ENCODE measurements at places on chromosomes 5 and 9.
A peak's percentile ranks its signal among the peaks of the same experiment; 100 is the strongest.

DNA sequence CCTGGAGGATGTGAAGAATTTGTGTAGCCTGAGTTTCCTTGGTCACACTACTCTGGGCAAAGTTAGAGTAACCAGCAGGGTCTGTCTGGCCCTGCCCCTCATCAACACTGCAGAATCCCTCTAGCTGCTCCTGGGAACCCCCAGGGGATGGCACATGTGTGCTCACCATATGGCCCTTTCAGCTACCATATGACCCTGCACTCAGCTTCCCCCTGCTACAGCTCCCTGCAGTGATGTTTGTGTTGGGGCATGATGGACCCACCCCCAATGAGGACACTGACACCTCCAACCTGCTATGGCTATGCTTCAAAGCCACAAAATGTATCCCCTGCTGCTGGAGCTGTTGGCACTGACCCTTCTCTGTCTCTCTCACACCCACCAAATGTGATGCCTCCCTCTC, 152.7 kb downstream of the SNX18 start:
- no peak for DNase-seq

GRCh38 chr5:138536665-138537315, 6.2 kb downstream of the ETF1 start:
- peak; percentile 17 for DNase-seq

DNA sequence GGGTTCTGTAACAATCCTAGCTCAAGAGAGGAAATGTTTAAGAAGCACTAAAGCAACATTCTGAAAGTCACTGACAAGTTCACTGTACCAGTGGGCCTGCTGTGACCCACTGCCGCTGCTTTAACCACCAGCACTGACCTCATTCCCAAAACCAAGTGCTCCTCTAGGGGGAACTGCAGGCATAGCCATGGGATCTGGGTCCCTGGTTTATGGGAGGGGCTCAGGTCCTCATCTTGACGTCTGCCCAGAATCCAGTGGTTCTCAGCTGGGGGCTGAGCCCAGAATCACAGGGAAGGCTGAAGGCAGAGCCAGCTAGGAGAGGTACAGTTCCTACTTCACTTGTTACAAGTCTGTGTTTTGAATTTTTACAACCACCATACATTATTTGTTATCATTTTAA, 36.1 kb upstream of the SLC2A8 start:
- peak; percentile 65 for DNase-seq

- no peak for DNase-seq
Observed at GRCh38 chr5:87347272-87347671, 65.5 kb downstream of the CCNH start.

- DNase-seq = no peak
Observed at GRCh38 chr9:92968081-92968480, 20.8 kb downstream of the FGD3 start.

GRCh38 chr5:45109062-45109461, 300.3 kb downstream of the MRPS30 start:
- DNase-seq = no peak

GRCh38 chr5:83517072-83517687, 45.6 kb downstream of the VCAN start:
- no peak for DNase-seq

GRCh38 chr5:104429911-104430310, 867.3 kb upstream of the NUDT12 start:
- DNase-seq = no peak

DNA sequence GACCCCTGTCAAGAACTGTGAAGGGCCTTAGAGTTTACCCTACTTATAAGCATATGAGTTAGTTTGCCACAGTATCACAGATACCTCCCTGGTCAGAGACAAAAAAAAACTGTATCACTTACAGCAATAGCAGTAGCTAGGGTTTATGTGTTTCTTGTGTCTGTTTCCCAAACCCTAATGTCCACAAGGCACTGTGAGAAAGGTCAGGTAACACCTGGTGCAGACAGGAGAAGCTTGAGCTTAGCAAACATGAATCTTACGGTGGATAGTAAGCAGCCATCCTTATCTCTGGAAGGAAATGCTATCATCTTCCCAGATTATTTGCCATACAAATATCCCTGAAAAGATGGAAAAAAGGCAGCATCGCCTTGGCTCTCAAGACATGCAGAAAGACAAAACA, 208.5 kb upstream of the KCNN2 start:
- no peak for DNase-seq

- DNase-seq = no peak
Observed at GRCh38 chr9:71025728-71026127, 95.7 kb downstream of the TRPM3 start.

DNA sequence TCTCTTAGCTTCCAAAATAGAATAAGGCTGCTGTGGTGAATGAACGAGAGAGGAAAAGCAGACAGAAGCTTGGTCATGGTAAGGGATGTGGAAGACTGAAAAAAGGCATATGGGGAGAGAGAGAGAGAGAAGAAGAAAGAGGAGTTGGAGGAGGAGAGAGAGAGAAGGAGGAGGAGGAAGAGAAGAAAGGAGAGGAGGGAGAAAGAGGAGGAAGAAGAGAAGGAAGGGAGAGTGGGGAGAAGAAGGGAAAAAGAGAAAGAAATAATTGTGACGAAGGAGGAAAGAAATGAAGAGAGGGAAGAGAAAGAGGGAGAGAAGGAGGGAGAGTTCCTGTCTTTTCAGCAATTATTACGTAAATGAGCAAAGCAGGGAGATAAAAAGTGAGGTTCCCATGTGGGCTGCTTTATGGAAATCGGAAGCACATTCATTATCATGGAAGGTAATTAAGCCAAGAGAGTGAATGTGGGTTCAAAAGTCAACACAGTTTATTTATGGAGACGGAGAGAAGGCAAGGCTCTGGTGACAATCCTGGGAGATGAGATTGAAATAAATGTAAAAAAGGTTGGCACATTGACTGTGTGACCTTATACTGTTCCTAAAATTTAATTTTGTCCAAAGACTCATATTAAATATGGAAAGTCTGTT, 611.2 kb downstream of the KIF4B start:
- no peak for DNase-seq
